ENCODE measurements at places on chromosomes 6 and 20. TPM values are rescaled to one million over a fixed set of nuclear protein-coding genes. Genes with fewer than 3 reads are reported as not detected.

The NRSN2 gene
- polyA plus RNA-seq: 76.7 TPM

The USP49 gene
- polyA plus RNA-seq: 0.70 TPM

The CAGE1 gene
- polyA plus RNA-seq: not detected

The NOTCH4 gene
- 1.2 TPM for polyA plus RNA-seq

The FAM209B gene
- not detected for polyA plus RNA-seq

The SLC26A8 gene
- not detected for polyA plus RNA-seq

The TGM3 gene
- polyA plus RNA-seq: 0.25 TPM

The PACRG gene
- polyA plus RNA-seq: 0.42 TPM

The TPBG gene
- 125 TPM for polyA plus RNA-seq

The MOG gene
- not detected for polyA plus RNA-seq

The ID1 gene
- 248 TPM for polyA plus RNA-seq

The IP6K3 gene
- 0.08 TPM for polyA plus RNA-seq
